ENCODE measurements at places on chromosomes 7 and 10. TPM values are rescaled to one million over a fixed set of nuclear protein-coding genes. Genes with fewer than 3 reads are reported as not detected.
A peak's percentile ranks its signal among the peaks of the same experiment; 100 is the strongest.

GRCh38 chr7:128068785-128069184 is 37.5 kb upstream of the LRRC4 start:
- no peak for DNase-seq

- no peak for DNase-seq
Measured at GRCh38 chr7:25860275-25861163, 291.5 kb upstream of the NFE2L3 start.

GRCh38 chr10:84204122-84204521 is 9.8 kb downstream of the CDHR1 start:
- no peak for DNase-seq

DNA sequence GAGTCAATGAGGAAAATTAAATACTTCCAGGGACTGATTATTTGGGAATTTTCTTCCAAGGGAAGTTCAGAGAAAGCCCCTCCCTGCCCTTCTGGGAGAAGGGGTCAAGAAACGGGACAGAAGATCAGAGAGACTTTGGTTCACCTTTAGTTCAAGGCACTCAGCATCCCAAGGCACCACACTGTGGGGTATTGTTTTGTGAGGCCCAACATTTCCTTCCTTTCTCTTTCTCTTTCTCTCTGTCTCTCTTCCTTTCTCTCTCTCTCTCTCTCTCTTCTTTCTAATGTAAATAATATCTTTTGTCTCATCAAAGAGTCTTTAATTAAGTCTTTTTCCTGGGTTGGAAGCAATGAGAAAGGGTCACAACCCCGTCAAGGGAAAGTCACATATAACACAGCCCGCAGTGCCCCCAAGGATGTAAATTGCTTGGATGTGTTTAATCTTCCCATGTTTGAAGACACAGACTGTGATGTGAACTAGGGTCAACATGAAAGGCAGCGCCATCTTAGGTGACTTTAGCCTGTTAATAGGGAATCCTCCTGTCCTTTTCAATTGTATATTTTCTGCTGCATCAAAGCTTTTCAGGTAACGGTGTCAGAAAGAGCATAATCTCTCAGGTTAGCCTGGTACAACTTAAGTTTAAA is 983.3 kb upstream of the C7orf33 start:
- no peak for DNase-seq

Gene GRID2IP
- not detected for total RNA-seq

DNA sequence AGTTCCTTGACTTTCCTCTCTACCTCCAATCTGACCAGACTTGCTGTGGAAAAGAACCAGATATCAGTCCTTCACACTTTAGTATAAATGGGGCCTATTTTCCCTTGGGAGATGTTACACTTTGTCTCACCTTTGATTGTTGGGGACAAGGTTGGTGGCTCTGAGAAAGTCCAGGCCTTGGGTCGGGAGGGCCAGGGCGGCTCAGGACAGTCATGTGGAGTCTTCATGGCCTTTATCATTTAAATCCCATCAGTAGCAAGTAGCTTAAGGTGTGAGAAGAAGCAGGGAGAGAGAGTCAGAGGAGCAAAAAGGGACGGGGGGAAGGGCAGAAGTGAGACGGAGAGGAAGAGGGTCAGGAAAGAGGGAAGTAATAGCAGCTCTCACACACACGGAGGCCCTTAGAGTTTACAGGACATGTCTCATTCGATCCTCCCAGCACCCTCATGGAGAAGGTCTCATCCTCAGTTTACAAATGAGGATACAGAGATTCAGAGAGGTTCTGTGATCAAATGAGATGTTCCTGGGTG is 40.5 kb downstream of the TBATA start:
- no peak for DNase-seq

DNA sequence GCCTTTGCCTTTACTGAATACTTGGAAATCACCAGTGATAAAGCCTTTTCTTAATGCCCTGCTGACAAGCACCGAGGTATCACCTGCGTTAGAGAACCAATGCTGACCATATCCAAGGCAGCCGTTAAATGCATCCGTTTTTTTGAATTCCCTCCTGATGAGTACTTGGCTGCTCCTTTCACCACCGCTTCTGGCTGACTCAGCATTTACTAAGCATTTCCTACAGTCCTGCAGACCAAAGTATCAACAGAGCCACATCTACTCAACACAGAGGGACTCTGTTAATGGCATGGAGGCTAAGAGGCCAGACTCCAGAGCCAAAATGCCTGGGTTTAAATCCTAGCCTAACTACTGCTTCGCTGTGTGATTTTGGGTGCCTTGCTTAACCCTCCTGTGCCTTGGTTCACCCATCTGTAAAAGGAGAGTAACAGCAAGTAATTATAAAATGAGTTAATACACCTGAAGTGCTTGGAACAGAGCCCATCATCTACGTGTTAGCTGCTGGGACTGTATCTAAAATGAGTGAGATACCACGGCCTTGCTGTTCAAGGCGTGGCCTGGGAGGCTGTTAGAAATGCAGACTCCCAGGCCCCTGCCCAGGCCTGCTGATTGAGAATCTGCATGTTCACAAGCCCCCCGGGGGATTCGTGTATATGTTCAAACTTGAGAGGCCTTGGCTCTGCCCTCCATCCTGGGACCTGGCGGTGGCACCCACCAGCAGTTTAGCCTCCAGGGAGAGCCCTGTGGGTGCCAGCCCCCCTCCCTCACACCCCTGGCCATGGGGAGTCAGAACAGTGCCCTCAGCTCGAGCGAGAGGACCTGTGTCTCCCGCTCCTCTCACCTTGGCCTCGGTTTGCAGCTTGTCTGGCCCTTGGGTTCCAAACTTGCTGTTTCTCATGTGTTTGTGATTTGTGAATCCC is 30.8 kb upstream of the EFCAB10 start:
- DNase-seq = no peak

DNA sequence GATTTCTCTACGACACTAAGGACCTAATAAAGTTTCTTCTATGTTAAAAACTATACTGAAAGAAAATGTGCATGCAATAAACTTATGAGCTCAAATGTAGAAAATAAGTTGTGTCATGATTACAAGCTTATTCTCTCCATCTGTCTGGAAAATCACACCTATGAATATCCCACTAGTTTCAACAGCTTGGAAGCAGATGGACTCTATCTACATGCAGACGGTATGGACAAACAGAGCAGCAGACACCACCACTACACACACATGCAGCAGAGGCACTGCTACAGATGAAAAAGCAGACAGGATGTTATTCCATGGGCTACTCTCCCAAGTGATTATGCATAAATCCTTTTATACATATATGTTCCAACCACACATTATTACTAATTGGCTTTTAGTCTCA is 123.4 kb upstream of the TARP start:
- no peak for DNase-seq

Gene UNCX
- total RNA-seq = not detected

DNA sequence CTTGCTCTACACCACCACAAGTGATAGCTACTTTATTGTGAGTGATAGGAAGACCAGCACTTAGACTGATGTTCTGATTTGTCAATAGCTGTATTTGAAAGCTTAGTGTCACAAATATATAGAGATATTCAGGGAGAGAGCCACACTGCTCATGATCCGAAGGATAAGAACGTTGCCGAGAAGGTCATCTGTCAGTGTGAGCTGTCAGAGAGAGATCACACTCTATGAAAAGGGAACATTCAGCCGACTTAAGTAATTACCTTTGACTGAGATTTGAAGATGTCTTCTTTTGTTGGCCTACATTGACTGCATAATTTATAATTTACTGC is 322.6 kb downstream of the TFEC start:
- no peak for DNase-seq

GRCh38 chr7:94375691-94376090 is 19.0 kb upstream of the COL1A2 start:
- no peak for DNase-seq

DNA sequence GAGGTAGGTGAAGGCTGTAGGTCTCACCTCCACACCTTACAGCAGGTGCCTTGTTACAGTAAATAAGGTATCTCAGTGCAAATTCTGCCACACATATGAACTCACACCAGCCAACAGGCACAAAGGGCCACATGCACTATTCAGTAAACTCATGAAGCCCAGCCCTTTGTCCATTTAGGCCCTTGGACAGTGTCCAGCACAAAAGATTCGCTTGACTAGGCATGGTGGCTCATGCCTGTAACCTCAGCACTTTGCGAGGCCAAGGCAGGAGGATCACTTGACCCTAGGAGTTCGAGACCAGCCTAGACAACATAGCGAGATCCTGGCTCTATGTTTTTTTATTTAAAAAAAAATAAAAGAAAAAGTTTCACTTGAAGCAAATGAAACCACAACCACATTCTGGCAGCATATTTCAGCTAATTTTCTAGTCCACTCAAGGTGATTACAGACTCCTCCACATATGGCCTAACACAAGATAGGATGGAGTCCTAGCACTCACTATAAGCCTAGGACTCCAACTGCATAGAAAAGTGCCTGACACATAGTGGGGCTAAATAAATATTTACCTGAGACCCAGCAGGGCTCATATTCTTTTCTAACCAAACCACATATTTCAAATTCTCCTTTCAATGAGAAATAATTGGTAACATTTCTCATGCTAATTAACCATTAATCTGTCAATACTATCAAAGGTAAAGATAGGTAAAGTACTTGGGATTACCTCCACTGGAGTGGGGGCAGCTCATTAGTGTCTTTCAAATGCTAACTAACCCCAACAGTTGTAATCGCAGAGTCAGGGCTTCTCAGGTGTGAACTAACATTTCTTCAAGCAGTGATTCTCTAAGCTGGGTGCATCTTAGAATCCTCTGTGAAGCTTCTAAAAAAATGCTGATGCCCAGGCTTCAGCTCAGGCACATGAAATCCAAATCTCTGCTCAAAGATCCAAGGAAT is 4.5 kb upstream of the ANKRD1 start:
- no peak for DNase-seq

- no peak for DNase-seq
Measured at GRCh38 chr7:8514781-8515519, 81.5 kb downstream of the NXPH1 start.

DNA sequence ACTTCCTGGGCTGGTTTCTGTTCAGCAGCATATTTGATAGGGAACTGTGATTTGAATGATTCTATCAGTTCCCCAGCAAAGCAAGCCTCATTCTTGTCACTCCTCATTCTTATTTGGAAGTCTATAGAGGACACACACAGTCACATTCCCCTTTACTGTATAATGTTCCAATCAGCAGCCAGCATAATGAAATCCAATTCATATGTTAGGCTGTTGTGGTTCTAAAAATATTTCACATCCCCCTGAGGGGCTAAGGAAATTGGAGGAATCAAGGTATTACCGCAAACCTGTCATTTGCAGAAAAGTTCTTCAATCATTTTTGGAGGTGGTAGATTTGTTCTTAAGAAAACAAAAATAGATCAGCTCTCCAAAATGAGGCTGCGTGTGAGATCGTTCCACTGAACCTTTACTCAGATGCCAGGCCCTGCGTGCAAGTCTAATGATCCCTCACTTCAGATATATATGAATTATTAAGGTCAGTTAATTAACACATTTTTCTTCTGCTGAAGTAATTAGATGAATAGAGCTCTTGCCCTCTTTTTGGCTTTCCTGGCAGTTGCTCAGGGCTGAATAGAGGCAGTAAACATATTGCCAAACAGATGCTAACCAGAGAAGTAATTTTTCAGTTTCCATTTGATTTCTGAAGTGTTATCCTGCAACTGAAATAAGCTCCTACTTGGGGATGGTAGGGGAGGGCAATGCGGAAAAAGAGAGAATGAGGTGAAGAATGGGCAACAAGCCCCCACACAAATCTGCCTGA is 31.8 kb downstream of the LSMEM1 start:
- DNase-seq = no peak

DNA sequence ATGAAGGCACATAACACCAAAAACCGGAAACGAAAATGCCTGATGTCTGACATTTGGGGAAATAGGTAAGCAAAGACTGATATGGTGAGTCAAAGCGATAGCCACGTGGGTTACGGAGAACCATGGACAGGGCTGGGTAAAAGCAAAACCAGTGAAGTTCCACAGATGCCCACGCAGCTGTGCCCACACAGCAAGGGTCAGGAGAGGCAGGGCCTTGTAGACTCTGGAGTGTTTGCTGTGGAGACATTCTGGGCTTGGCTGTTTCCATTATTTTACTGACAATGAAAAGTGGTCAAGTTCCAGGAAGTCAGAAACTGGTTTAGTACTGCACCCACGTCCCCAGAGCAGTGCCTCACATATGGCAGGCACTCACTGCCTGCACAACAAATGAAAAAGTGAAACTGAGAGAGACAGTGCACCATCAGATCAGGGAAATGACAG is 148.7 kb downstream of the ZMYND11 start:
- no peak for DNase-seq

DNA sequence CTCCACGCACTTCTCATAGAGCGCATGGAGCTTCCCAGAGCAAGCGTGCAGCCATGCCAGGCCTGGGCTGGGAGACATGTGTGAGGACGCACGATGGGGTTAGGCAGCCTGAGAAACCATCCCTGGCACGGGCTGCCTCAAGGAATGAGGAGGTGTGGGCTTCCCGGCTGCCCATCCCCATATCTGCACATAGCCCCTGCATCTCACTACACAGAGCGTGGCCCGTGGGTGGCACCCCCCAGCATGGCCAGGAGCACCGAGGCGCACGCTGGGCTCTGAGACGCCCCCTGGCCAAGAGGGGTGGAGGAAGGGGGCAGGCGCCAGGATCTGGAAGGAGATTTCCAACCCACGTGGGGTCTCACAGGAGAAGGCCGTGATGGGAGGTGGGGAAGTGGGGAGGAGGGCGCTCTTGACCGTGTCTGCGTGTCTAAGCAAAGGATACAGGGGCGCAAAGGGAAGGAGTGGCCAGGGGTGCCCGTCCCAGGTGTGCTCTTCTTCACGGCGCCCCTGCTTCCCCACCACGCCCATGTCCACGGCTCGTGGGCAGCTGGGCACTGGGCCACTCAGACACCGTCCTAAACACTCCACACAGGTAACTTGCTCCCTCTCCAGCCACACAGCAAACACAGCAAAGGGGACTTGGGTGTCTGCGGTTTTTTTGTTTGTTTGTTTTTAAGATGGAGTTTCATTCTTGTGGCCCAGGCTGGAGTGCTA is 340.5 kb downstream of the PTPRN2 start:
- no peak for DNase-seq

- DNase-seq = peak; percentile 84
Measured at GRCh38 chr10:13787015-13787421, 200.3 kb downstream of the PRPF18 start.

- no peak for DNase-seq
Measured at GRCh38 chr10:91557651-91558111, 75.2 kb downstream of the PPP1R3C start.

DNA sequence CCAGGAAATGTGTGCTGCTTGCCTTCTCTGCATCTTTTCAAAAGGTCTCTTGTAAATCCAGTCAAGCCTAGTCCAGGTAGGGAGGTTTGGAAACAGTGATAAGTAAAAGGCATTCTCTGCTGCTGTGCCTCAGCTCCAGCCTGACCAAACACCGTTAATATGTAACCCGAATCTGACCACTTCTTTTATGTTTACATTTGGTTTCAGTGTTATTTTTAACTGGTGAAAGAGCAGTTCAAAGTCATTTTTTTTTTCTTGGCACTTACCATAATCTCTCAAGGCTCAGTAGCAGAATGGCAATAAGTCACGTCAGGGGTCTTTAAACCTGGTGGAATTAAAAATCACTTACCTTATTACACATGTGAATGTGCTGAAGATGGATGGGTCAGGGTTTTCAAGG is 216.8 kb downstream of the PTEN start:
- DNase-seq = no peak

GRCh38 chr7:23333671-23334246 is 34.6 kb downstream of the MALSU1 start:
- DNase-seq = no peak

GRCh38 chr7:128437426-128438332 is 18.0 kb upstream of the HILPDA start:
- no peak for DNase-seq

GRCh38 chr7:155699180-155699579 is 54.7 kb downstream of the RBM33 start:
- DNase-seq = no peak

GRCh38 chr7:26514633-26515032 is 223.0 kb downstream of the SNX10 start:
- no peak for DNase-seq

Gene CRPPA
- total RNA-seq = 0.58 TPM

Gene ITIH5
- not detected for total RNA-seq

All from activated CD4-positive, alpha-beta T cell treated with anti-CD3 and anti-CD28 coated beads, Interleukin-2, amount 10 ng/mL, durations not matched to agents 7 days and 5 days (primary cell).